ENCODE measurements at places on chromosomes 12 and 14.

GRCh38 chr12:6784761-6785160, 4.6 kb upstream of the CD4 start:
- no peak for DNase-seq

DNA sequence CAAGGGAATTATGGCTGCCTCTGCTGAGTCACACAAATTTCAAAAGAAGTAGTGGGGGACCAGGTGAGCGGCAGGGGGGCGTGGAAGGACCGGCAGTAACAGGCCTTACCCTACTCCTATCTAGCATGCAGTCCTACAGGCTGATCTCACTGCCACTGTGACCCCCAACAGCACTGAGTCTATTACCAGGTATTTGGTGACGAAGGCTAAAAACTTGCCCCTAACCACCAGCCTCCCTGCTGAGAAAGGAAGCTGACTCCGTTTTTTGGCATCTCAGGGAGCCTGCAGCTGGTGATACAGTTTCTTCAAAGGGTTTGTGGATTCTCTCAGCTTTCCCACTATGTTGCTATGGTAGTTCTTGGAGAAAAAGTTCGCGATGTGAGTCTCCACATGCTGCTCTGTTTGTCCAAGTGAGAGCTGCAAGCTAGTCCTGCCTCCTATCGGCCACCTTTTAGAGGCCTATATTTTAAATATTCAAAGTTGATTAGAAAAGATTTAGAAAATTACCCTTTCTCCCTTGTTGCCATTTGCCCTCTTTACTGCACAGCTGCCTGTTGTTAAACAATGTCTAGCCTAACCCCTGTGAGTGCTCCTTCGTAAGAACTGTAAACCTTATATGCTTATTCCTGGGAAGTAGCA, 57.1 kb upstream of the SLCO1B1 start:
- DNase-seq: no peak

GRCh38 chr14:38721822-38722431, 381.1 kb downstream of the SEC23A start:
- DNase-seq: no peak

GRCh38 chr14:103833711-103834110, 13.7 kb downstream of the PPP1R13B start:
- no peak for DNase-seq
